ENCODE measurements at places on chromosomes 3 and 15.

DNA sequence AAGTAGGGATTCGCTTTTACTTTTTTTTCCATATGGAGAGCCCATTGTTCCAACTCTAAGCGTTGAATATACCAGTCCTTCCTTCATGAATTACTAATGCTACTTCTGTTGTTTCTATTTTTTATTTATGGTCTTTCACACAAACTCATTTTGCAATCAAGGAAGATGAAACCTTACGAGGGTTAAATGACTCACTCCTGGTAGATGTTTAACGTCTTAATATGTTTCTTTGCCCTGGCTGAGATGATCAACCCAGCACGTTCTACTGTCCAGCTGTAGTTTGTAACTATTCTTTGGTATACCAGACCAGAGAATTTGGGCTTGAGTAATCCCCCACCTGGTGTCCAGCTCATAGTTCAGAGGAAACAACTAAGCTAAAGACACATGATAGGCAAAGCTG is 23.1 kb downstream of the CDCP1 start:
- DNase-seq, result no peak

DNA sequence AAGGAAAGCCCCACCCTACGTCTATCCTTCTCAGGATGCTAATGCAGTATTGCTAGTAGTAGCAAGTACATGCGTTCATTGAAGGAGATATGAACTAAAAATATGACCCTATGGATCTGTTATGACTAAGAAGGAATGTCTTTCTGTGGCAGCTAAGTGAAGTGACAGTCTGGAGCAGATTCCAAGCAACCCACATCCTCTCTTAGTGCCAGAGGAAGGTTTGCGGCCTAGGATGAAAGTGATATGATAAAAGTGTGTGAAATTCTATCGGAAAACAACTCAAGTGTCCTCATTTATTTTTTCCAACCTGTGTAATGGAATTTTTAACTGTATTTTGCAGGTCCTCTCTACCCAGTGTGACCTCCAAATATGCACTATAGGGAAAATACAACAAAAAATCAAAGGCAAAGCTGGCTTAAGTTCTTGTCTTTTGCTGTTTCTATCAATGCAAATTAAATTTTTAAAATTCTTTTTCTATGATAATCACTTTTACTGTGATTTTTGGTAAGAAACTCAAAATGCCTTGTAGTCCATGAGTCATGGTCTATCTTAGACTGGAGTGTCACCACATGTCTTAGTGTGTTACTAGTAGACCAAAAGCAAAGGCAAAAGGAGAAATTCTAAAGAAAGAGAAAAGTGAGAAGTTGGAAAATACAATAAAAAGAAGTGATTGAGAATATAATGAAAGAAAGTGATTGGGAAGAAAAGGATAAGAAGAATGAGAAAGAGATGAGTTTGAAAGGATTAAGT is 161.2 kb upstream of the TMCO5A start:
- DNase-seq, result no peak

DNA sequence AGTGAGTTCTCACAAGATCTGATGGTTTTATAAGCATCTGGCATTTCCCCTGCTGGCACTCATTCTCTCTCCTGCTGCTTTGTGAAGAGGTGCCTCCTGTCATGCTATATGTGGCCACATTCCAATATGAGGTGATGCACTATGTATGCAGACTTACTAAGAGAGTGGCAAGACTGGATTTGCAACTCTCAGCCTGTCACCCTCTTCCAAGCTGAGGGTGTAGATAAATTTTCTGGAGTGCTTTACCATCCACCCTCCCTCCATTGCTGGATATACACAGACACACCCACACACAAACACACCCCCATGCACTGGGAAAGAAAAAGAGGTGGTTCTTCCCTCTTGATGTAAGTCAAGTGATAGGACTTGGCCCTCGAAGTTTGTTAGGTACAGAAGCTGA is 30.2 kb upstream of the CHMP2B start:
- peak; percentile 40 for DNase-seq

DNA sequence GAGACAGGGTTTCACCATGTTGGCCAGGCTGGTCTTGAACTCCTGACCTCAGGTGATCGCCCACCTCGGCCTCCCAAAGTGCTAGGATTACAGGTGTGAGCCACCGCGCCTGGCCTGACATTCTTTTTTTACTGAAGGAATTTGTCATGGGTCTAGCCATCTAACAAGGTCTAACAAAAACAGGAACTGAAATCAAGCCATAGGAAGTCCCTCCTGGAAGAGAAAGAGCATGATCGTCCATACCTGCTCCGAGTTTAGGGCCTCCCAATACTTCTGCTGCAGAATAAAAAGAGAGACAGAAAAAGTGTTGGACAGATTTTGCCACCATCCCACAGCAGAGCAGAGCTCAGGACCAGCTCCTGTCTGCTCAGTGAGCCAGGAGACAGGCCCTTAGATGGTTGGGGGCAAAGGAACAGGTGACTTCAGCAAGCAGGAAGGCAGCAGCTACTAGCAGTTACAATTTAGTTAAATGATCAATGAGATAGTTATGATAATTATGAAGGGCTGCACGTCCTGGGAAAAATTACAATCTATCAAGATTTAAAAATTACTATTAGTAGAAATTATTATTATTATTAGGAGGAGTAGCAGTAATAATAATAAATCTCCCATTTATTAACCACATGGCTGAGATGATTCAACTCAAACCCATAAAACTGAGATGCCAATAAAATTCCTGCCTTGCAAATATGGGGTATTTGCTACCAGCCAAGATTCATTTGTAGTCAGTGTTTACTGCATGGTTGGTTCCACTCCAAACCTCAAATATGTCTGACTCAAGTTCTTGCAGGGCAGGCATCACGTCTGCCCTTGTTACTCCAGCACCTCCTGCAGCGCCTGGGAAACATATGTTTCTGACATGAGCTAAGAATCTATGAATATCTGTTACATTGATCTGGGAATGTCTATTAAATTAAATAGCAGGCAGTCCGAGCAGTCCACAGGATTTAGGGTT is 40.1 kb downstream of the TMEM44 start:
- no peak for DNase-seq

DNA sequence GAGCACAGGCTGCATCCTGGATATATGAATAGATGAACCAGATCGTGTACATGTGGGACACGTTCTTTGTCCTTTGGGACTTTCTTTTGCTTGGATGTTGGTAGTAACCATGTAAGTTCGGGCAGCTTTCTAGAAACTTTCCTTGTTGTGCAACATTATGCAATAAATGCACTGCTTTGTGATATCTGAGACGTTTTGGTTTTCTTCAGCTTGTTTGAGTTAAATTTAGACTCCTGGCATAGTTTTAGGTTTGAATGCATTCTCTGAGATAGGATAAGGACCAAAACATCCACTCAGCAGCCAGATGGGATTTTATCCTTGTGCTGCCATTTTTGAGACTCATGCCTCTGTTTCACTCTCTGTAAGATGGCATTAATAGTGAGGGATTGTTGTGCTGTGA is 158.9 kb downstream of the IGF1R start:
- no peak for DNase-seq
